ENCODE measurements at places on chromosomes 2 and 18. TPM values are rescaled to one million over a fixed set of nuclear protein-coding genes. Genes with fewer than 3 reads are reported as not detected.

Gene FAM110C
- 48.7 TPM for total RNA-seq

Gene ASB18
- not detected for total RNA-seq

GRCh38 chr2:36511858-36512603 lies 85.9 kb downstream of the FEZ2 start:
- DNase-seq: no peak

DNA sequence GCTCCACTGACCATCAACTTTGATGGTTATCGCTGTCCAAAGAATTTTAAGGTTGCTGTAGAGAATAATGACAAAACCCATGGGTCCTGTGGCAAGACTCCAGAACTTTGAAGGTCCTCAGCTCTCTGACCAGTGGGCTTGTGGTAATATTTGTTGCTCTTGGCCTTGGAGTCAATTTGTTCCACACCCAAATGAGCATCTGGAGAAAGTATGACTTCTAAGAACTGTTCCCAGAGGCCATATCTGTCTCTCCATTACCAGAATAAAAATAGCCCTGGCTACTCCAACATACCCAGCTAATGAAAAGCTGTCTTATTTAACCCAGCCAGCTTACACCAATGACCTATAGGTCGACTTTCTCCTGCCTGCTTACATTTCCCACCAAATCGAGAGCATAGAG lies 466.4 kb downstream of the MEIS1 start:
- DNase-seq: no peak

DNA sequence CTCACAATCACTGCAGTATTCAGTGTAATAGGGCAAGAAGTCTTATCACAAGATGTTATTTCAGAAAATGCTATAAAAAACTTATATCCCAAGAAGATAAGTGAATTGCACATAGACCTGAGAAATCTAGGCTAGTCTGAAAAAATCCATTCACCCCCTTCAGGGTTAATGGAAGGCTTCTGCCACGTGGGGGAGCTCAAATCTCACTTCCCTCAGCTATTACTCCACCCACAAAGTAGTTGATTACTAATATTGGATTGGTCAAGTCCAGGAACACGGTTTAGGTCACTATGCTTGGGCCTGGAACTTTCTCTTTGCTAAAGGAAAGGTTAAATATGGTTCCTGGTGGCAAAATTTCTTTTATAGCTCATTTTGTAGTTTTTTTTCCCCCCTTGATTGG lies 51.2 kb upstream of the ADAM23 start:
- DNase-seq: peak; percentile 20

- peak; percentile 40 for DNase-seq
Measured at GRCh38 chr2:129587426-129588064, 391.9 kb upstream of the RAB6C start.

DNA sequence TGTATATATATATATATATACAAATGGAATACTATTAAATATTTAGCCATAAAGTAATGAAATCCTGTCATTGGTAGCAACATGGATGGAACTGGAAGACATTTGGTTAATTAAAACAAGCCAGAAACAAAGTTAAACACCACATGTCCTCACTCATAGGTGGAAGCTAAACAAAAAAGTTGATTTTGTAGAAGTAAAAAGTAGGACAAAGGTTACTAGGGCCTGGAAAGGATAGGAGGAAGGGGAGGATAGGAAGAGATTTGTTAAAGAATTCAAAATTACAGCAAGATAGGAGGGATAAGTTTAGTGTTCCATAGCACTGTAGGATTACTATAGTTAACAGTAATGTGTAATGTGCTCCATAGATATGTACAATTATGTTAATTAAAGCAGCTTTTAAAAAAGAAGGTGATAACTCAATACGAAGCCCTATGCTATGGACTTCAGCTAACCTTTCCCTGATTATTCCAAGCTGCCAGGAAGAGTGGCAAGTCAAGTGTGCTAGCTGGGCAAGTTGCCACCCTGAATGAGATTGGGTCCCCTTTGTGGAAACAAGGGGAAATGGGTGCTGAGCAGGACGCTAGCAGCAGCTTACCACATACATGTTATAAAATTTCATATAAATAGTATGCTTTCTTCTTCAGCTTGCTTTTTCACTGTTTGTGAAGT lies 12.3 kb downstream of the MERTK start:
- no peak for DNase-seq
